ENCODE measurements at places on chromosomes 1 and 21. TPM values are rescaled to one million over a fixed set of nuclear protein-coding genes. Genes with fewer than 3 reads are reported as not detected.

Gene ARMH1
- 75.1 TPM for total RNA-seq

Gene EDEM3
- 14.0 TPM for total RNA-seq

Gene PPM1J
- total RNA-seq = 0.75 TPM

Gene PTPRU
- 0.37 TPM for total RNA-seq

Gene WNT9A
- total RNA-seq = not detected

DNA sequence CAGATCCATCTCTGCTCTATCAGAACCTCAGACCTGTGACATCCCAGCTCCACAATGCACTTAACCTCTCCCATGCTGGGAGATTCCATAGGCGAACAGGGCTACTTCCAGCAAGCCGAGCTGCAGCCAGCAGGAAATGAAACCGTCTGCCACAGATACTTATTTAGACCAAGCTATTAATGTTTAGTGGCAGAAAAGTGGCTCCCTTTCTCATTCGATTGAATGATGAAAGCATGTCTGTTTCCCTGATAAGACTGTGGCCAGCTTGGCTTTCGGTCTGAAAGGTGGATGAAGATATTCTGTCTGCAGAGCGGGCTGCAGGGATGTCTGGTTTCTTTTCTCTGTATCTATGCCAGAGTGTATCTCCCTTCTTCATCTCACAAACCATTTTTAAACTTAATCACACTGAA lies 146.4 kb downstream of the GREM2 start:
- H3K27me3 ChIP-seq = no peaks in the 10 kb centered on the region
- DNase-seq = no peak
- H3K4me1 ChIP-seq = peaks cover 4% of the 10 kb centered on the region
- no peak overlapping the region for H3K27ac ChIP-seq
- no peaks in the 10 kb centered on the region for H3K36me3 ChIP-seq

DNA sequence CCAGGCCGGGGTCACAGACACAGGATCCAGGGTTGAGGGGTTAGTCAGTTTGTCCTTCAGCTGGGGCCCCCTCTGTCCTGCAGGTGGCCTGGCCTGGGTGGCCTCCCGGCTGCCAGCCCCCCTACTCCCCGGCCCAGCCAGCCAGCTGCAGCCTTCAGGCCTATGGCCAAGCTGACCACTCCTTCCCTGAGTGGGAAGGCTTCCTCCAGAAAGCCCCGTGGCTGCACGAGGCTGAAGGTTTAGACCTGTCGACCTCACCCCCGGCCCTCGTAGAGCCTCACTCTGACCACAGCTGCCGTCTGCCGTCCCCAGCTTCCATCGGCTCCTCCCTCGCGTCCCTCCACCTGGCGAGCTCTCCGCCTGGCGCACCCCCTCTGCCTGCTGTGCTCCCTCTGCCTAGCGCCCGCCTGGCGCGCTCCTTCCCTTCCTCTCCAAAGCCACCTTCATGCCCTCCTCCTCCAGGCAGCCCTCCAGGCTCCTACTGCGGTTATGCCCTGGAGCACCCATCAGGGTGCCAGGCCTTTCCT lies 9.6 kb downstream of the TTLL10 start:
- H3K36me3 ChIP-seq = no peaks in the 10 kb centered on the region
- H3K27me3 ChIP-seq = peaks cover 2% of the 10 kb centered on the region
- H3K4me3 ChIP-seq = no peak overlapping the region

DNA sequence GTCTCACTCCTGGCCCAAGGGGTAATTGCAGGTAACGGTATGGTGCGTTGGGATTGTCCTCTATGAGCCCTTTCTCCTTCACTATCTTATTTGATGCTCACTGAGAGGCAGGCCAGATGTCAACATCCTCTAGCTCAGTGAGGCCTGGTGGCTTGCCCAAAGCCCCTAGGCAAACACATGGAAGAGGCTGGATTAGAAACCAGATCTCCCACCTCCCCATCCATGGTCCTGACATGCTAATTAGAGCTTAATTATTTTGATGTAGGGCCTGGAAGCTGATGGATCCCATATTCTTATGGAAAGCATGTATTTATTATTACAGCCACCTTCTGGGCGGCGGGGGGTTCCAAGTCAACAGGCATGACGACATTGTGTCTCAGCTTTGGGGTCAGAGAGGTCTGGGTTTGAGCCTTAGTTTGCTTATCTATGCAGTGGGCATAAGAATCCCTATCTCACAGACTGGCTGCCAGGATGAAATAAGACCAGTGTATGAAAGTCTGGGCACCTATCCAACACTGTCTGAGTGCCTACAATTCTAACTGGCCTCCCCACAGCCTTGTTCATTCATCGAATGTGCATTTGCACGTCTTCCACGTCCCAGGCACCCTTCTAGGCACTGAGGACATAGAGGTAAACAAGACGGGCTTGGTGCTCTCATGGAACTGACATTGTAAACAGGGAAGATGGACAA lies 6.2 kb downstream of the SMPDL3B start:
- H3K4me1 ChIP-seq = peaks cover 22% of the 10 kb centered on the region
- DNase-seq = no peak
- H3K27ac ChIP-seq = peak overlapping the region; percentile 11
- H3K4me3 ChIP-seq = no peak overlapping the region
- H3K36me3 ChIP-seq = no peaks in the 10 kb centered on the region

GRCh38 chr1:18461656-18462055 lies 19.1 kb upstream of the KLHDC7A start:
- no peak for DNase-seq
- no peaks in the 10 kb centered on the region for H3K36me3 ChIP-seq
- no peak overlapping the region for H3K4me3 ChIP-seq
- H3K27ac ChIP-seq = no peak overlapping the region
- peaks cover 24% of the 10 kb centered on the region for H3K27me3 ChIP-seq

- no peaks in the 10 kb centered on the region for H3K27me3 ChIP-seq
- no peaks in the 10 kb centered on the region for H3K36me3 ChIP-seq
- H3K4me1 ChIP-seq = peaks cover 8% of the 10 kb centered on the region
- no peak overlapping the region for H3K27ac ChIP-seq
These were observed 21.6 kb upstream of the TARDBP start for GRCh38 chr1:10990828-10991227.

DNA sequence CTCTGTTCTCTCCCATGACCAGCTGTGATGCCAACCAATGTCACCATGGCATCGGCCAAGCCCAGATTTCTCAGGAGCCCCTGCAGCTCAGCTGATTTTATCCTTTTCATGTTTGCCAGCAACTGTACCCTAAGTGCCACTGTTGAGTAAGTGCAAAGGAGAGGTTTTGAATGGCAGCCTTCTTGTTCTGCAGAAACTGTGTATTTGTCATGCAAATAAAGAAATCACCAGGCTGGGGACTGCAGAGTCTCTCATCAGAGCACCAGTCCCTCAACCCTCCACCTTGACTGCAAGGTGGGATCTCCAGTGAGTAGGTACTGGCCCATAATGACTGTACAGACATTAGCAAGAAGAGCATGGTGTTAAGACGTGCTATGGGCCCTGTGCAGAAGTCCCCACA lies 26.6 kb downstream of the C8B start:
- no peak overlapping the region for H3K27ac ChIP-seq
- H3K27me3 ChIP-seq = peaks cover 9% of the 10 kb centered on the region
- no peaks in the 10 kb centered on the region for H3K4me1 ChIP-seq
- DNase-seq = no peak

GRCh38 chr21:41220208-41220733 lies 52.3 kb downstream of the BACE2 start:
- DNase-seq = no peak
- H3K27me3 ChIP-seq = peaks cover 7% of the 10 kb centered on the region
- H3K36me3 ChIP-seq = no peaks in the 10 kb centered on the region
- H3K27ac ChIP-seq = no peak overlapping the region
- no peak overlapping the region for H3K4me3 ChIP-seq

DNA sequence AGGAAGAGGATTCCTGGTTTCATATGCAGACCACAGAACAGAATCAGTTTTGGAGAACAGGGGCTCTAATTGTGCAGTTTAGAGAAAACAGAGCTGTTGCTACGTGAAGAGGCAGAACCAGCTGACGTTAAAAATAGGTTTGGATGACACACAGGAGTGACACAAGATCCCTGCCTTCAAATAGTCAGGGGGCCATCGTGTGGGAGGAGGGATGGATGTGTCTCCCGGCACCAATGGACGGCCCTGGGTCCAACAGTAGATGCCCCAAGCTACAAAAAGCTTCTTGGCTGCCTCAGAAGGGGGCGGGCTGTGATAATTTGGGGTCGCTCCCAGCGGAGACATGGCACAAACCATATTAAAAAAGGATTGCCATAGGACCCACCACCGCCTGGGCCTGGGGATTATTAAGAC lies 87.8 kb downstream of the MRPL37 start:
- H3K4me3 ChIP-seq = no peak overlapping the region
- peaks cover 91% of the 10 kb centered on the region for H3K4me1 ChIP-seq
- H3K27me3 ChIP-seq = no peaks in the 10 kb centered on the region
- peak overlapping the region; percentile 97 for H3K27ac ChIP-seq
- peaks cover 4% of the 10 kb centered on the region for H3K36me3 ChIP-seq

GRCh38 chr21:25708467-25709065 lies 26.1 kb downstream of the ATP5PF start:
- DNase-seq = peak; percentile 60
- H3K36me3 ChIP-seq = no peaks in the 10 kb centered on the region
- H3K4me3 ChIP-seq = no peak overlapping the region
- no peak overlapping the region for H3K27ac ChIP-seq
- no peaks in the 10 kb centered on the region for H3K4me1 ChIP-seq

DNA sequence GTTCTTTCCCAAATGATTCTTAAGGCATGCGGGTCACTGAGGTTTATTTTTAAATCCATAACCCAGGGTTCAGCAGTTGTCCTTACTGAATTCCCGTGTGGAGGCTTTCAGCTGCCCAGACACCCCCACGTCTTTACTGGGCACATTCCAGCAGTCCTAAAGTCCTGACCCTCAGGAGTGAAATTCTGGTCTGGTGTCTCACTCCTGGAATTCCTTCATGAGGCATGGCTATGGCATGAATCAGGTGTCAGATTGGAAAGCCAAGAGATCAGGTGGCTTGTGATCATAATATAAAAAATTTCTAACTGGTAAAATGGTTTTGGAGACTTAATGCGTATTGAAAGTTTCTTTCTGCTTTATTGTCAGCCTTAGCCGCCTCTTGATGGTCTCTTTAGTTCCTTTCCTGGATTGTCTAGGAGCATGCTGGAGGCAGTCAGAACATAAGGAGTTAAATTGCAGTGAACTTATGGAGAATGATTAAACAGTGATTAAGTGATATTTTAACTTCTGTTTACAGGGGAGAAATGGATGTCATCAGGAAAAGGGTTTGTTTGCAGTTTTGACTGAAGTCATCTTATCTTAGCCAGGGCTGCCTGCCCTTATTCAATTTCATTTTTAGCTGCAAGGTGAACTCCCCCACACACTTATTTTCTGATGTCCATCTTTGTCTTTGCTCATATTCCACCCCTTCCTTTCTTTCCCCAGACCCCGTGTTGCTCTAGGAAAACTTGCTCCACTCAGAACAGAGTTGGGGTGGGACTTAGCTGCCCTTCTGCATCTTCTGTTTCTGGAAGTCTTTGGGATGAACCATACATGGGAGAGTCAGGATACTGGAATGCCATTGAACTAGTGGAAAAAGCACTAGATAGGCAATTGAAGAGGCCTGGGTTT lies 25.7 kb upstream of the MACF1 start:
- no peak for DNase-seq
- no peaks in the 10 kb centered on the region for H3K36me3 ChIP-seq
- H3K27me3 ChIP-seq = no peaks in the 10 kb centered on the region
- H3K27ac ChIP-seq = no peak overlapping the region
- no peak overlapping the region for H3K4me3 ChIP-seq
